ENCODE measurements at places on chromosomes 11 and 22.

DNA sequence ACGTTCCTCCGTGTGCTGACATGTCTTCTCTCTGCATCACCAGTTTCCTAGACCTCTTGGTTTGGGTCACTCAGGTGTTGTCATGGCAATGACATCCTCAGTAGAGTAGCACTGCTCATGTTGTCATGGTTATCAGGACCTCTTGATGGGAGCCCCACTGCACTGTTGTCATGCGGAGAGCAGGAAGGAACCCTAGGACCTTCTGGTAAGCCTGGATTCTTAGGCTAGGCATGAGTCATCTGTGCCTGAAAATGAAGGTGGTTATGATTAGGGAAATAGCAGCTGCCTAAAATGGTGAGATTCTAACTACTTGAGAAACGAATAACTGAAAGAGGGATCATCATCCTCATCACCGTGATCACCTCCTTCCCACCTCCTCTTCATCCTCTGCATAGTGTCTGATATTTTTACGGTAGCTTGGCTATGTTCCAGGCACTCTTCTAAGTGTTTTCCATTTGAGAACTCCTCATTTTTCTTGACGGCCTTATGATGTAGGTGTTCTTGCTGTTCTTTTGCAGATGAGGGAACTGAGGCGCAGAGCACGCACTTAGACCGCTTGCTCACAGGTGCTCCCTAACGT is 858.4 kb downstream of the NTM start:
- no peak for DNase-seq

DNA sequence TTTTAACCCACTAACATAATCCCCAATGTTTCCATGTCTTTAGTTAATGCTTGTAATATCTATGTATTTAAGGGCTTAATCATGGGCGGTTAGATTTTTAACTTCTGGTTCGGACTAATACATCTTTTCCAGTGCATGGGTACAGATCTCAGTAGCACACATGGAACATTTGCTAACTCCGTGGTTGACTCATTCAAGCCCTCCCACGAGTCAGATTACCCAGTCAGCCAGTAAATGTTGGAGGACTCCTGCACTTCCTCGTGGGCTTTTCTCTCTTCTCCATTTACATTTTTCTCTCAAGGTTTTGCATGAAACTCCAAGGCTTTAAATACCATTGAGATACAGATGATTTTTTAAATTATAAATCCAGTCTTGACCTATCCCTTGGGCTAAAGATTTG is 313.9 kb downstream of the ST3GAL4 start:
- DNase-seq, result no peak

GRCh38 chr22:29821291-29822016 is 16.6 kb downstream of the ASCC2 start:
- DNase-seq, result no peak

- DNase-seq, result no peak
Measured at GRCh38 chr11:118610225-118610772, 2.9 kb downstream of the PHLDB1 start.

All from activated CD8-positive, alpha-beta memory T cell treated with anti-CD3 and anti-CD28 coated beads for 48 hours (primary cell).